Lung microvascular endothelial cell (primary cell): ENCODE measurements at places on chromosomes 1 and 21. TPM values are rescaled to one million over a fixed set of nuclear protein-coding genes. Genes with fewer than 3 reads are reported as not detected.

FOXO6 gene
- not detected in 2 replicates for total RNA-seq

- no peak for DNase-seq
Observed at GRCh38 chr1:116460261-116460660, 87.2 kb downstream of the ATP1A1 start.

DIP2A gene
- total RNA-seq: 18.1 and 29.8 TPM in 2 replicates

GRCh38 chr21:38810034-38810825 is 4.5 kb downstream of the ETS2 start:
- no peak for DNase-seq

DNA sequence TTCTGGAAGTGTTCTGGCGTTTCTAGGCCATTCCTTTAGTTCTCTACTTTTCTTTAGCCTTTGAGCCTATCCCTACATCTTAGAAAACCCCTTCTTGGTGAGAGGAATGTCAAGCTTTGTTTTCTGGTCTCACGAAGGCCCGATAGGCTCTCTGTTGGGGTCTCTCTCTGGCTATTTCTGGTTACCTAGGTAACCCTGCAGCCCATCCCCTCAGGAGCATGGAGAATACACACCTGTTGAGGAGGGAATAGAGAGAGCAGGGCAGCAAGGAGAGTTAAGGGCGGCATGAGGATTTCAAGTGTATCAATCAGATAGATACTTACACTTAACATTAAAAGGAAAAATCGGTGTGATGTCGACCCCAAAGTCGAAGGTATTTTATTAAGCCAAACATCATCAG is 45.7 kb downstream of the LRRC8D start:
- DNase-seq: no peak
